ENCODE measurements at places on chromosomes 11 and 22.

DNA sequence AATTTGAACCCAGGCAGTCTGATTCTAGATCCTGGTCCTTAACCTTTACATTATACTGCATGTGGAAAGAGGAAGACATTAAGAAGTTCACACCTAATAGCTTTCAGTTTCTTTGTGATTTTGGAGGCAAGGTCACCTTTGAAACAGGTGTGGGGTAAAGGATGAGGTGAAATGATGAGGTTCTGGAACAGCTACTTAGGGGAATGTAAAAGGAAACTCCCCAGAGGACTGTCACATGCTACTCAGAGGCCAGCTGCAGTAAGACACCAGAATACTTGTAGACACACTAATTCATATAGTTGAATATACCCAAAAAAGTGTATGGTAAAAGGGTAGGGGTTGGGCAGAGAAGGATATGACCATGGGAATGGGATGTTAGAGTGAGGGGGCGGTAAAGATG is 5.4 kb downstream of the APIP start:
- no peak for DNase-seq

DNA sequence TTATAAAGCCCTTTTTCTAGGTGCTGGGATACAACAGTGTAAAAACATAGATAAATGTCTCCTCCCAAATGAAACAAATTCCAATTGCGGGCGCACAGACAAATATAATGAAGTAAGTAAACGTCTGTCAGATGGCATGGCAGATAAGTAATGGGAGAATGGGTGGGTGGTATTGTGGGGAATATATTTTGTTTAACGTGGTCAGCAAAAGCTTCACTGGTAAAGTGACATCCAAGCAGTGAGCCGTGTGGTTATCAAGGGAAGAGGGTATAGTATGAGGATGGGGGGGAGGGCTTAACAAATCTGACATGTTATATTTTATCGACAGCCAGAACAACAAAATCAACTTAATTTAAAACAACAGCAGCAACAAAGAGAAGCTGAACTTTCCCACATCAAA is 1.2 kb downstream of the SVIP start:
- DNase-seq, result no peak

DNA sequence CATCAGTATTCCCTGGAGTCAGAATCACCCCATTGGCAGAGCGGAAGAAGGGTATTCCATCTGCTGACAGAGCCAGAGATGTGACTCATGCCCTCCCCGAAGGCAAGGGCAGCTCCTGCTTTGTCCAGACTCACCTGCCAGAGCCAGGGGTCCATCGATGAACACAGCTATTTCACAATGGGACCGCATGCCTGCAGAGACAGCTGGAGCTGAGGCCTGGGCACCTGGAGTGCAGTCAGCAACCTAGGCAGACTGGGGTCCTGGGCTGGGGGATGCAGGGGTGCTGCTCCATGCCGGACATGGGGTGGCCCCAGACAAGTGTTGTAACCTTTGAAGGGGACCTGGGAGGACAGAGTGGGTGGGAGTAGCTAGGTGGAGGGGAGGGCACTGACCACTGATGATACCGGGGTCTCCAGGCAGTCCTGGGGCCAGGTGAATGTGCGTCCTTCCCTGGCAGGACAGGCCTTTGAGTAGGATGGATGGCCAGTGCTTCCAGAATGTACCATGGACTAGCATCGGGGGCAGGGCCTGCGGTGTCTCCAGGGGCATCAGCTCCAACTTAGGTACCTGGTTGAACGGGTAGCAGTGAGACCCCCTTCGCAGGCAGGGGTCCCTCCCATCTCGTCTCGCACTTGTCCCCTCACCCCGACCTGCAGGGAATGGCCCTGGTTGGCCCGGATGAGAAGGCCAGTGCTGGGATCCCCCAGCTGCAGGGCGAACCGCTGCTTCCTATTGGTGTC is 1.7 kb downstream of the TRPT1 start:
- DNase-seq, result no peak

GRCh38 chr11:16460508-16460907 is 104.2 kb upstream of the SOX6 start:
- DNase-seq, result no peak

Data from forelimb muscle (tissue), 1 donor.